G401 (cell line): ENCODE measurements at places on chromosomes 4 and X. TPM values are rescaled to one million over a fixed set of nuclear protein-coding genes. Genes with fewer than 3 reads are reported as not detected.

Gene CENPVL2
- total RNA-seq: not detected in 2 replicates

Gene MAGEB2
- not detected in 2 replicates for total RNA-seq

Gene WDR17
- 1.5 and 2.8 TPM in 2 replicates for total RNA-seq

Gene PCDH18
- total RNA-seq: 1.8 and 3.4 TPM in 2 replicates

Gene P2RY10
- total RNA-seq: not detected in 2 replicates

Gene PARM1
- total RNA-seq: not detected in 2 replicates

Gene TMEM164
- total RNA-seq: 5.9 and 7.0 TPM in 2 replicates

Gene ADGRG4
- total RNA-seq: not detected in 2 replicates

Gene GRPR
- total RNA-seq: not detected in 2 replicates

Gene TBC1D25
- total RNA-seq: 2.0 and 6.6 TPM in 2 replicates

Gene TLR10
- not detected in 2 replicates for total RNA-seq

Gene GPR173
- total RNA-seq: not detected in 2 replicates

Gene UGT2B11
- total RNA-seq: not detected in 2 replicates

Gene LEF1
- not detected in 2 replicates for total RNA-seq

Gene MAGEA2B
- total RNA-seq: not detected in 2 replicates

Gene PCDH19
- total RNA-seq: 0.06 and 0.37 TPM in 2 replicates

Gene MAGEB1
- not detected in 2 replicates for total RNA-seq

Gene MAGEC3
- total RNA-seq: not detected in 2 replicates

Gene HSPA4L
- 14.0 and 19.0 TPM in 2 replicates for total RNA-seq

Gene GUCY2F
- not detected in 2 replicates for total RNA-seq

Gene CT55
- total RNA-seq: not detected in 2 replicates
